NCI-H1930 (cell line): ENCODE measurements at places on chromosomes 7 and 10.
A peak's percentile ranks its signal among the peaks of the same experiment; 100 is the strongest.

GRCh38 chr7:93327006-93327633, 95.0 kb downstream of the VPS50 start:
- DNase-seq = no peak

DNA sequence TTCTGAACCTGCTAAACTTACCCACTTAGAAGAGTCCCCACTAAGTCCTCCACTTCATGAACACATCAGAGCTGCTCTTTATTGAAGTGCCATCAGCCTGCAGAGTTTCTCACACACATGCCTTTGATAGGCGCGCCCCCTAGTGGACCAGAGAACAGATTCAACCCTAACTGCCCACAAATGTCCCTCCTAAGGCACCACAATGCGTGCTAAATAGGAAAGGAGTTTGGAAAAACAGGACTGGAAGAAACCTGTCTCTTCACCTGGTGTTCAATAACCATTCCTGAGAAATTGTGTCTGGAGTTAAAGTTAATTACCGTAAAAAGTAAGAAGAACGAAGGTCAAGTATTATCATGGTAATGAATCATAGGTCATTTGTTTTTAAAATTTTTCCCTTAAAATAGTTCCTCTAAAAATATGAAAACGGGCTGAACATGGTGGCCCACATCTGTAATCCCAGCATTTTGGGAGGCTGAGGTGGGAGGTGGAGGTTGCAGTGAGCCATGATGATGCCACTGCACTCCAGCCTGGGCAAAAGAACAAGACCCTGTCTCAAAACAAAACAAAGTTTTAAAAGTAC, 249.7 kb downstream of the ELMO1 start:
- DNase-seq = peak; percentile 41

DNA sequence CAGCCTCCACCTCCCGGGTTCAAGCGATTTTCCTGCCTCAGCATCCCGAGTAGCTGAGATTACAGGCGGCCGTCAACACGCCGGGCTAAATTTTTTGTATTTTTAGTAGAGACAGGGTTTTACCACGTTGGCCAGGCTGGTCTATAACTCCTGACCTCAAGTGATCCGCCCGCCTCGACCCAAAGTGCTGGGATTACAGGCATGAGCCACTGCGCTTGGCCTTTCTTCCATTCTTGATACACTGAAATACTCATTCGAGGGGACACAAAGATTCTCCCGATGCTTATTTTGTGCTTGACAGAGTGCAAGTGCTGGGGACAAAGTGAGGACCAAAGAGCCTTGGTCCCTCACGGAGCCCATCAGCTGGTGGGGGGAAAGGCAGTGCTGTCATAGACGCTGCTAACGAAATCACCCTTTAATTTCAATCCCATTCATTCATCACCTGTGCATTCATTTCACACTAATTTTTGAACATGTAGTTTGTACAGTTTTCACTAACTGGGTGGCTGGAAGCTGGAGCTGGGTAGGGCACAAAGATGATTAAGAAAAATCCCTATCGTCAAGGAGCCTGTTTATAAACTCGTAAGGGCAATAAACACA, 621 bp upstream of the FAM133B start:
- DNase-seq = no peak

DNA sequence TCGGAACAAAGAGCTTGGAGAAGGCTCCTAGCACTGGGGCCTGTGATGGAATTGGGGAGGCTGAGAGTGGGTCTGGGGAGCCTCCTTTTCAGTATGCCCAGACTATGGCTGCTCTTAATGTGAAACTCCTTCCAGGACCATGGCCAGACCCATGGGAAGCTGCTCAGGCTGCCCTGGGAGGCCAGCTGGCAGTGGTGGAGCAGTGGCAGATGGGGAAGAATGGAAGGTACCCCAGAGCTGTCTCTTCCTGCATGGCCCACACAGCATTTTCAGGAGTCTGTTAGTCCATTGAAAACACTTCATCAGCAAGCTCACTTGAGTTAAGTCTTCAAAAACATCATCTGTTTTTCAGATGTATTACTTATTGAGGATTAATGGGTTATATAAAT, 18.5 kb downstream of the NACAD start:
- DNase-seq = no peak

GRCh38 chr7:129940329-129940728, 12.4 kb downstream of the UBE2H start:
- no peak for DNase-seq

- DNase-seq = no peak
Observed at GRCh38 chr10:86545101-86545500, 23.5 kb upstream of the WAPL start.

DNA sequence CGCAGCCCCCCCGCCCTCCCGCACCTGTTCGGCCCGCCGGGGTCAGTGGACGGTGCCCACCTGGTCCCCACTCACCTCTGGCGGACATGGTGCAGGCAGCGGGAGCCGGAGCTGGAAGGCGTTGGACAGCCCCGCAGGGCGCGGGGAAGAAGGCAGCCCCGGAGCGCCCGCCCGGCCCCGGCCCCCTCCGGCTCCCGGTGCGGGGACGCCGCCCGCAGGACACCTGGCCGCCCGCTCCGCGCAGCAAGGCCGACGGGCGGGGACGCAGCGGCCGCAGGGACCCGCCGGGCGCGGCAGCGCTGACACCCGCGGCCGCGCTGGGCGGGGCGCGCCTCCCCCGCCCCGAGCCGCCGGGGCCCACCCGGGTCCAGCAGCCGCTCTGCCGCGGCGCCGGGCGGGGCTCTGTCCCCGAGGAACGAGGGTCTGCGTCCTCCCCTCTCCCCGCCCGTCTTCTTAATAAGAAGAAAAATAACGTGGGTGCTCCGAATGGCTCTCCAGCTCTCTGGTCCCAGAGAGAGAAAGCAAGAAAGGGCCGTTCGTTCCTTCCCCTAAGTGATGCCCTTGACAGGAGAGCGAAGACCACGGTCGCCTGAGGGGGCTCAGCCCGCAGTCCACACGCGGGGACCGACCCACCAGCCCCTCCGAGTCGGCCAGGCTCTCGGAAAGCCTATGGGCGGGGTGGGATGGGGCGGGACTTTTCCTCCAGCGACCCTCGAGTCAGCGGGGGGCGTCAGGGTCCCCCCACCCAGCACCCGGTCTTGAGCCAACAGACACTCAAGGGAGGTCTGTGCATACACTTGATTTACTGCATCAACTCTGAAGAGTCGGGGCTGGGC, 53.4 kb upstream of the FHIP2A start:
- no peak for DNase-seq

DNA sequence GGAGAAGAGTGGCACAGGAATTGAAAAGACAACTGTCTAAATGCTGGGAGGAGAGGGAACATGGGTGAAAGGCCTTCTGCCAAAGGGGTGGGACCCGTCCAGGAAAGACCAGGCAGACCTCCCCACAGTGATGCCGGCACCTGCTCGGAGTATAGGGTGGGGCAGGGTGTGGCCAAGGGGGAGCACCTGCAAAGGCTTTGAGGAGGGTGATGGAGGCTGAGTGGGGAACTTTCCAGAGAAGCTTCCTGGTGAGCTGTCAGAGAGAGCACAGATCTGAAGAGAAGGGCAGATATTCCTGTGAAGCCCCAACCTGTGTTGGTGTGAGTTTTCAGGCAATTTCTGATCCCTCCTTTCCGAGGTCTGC, 263.4 kb upstream of the GRB10 start:
- no peak for DNase-seq

GRCh38 chr10:69866246-69866687, 64.6 kb downstream of the COL13A1 start:
- DNase-seq = no peak

- DNase-seq = no peak
Observed at GRCh38 chr10:80458638-80459037, 4.5 kb downstream of the TSPAN14 start.

DNA sequence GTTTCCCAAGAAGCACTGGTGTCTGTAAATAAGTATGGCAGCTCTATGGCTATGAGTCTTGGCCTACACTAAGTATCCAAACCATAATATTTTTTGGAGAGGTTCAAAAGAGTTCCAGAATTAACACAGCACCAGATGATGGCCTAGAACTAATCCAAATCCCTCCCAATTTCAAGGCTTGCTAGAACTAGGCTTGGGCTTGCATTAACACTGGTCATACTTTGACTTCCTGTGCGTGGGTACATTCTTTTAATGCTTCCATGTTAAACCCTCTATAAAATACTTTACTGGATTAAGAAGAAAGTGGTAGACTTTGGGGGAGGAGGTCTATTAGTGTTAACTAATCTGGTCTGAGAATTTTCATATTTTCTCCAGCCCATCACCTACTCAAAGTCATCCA, 3.1 kb downstream of the AASS start:
- DNase-seq = no peak

DNA sequence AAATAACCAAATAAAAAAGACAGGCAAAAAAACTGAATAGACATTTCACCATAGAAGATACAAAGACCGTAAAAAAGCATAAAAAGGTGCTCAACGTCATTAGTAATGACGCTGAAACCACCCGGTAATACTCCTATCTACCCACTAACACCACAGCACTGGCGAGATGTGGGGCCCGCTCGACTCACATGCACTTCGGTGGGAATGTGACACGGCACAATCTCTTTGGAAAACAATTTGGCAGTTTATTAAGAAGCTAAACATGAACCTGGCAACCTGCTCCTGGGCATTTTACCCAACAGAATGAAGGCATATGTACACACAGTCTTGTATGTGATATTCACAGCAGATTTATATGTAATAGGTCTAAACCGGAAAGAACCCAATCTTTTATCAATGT, 42.8 kb upstream of the NCAPG2 start:
- DNase-seq = no peak

- no peak for DNase-seq
Observed at GRCh38 chr10:71347587-71348395, 28.7 kb downstream of the SLC29A3 start.

DNA sequence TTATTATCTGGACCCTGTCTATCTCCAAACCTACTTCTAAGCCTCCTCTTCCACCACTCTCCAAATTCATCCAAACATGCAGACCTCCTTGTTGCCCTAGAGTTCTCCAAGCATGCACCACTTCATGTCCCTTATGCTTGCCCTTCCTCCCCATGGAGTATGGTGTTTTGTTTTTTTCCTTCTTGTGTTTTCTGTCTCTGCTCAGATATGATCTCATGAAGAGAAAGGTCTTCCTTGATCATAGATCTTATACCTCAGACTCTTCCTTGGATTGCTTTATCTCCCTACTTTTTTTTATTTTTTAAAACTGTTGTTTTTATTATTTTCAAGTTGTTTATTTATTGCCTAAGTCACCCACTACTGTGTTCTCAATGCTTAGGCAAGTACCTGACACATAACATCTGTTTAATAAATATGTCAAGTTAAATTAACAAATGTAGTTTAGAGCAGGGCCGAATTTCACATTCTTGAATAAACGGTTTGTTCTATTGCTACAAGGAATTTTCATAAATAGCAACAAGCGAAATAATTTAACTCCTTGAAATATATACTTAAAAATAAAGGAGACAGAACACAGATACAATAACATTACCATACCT, 84.5 kb downstream of the HGF start:
- DNase-seq = no peak

- DNase-seq = no peak
Observed at GRCh38 chr7:150909200-150909995, 57.1 kb downstream of the AOC1 start.

DNA sequence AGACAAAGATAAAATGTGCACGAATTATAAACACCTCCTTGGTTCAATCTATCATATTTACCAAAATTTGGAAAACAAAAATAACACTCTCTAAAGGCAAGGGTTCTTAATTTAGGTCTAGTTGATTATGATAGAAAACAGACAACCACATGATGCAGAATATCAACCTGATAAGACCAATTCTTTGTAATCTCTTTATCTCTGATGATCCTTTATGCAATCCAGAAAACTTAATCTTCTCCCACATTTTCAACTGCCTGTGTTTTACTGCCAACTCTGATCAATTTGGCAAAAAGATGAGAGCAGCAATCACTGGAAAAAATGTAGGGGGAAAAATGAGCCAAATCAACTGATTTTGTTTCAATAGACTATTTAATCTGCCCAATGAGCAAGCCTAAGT, 148.5 kb downstream of the LRRN3 start:
- DNase-seq = no peak

- no peak for DNase-seq
Observed at GRCh38 chr7:110544194-110544593, 546.7 kb upstream of the LRRN3 start.

GRCh38 chr7:8211725-8212096, 50.3 kb downstream of the ICA1 start:
- DNase-seq = no peak

- no peak for DNase-seq
Observed at GRCh38 chr7:155426543-155427410, 31.2 kb upstream of the EN2 start.

GRCh38 chr10:82981137-82981723, 1106.2 kb downstream of the NRG3 start:
- DNase-seq = no peak

DNA sequence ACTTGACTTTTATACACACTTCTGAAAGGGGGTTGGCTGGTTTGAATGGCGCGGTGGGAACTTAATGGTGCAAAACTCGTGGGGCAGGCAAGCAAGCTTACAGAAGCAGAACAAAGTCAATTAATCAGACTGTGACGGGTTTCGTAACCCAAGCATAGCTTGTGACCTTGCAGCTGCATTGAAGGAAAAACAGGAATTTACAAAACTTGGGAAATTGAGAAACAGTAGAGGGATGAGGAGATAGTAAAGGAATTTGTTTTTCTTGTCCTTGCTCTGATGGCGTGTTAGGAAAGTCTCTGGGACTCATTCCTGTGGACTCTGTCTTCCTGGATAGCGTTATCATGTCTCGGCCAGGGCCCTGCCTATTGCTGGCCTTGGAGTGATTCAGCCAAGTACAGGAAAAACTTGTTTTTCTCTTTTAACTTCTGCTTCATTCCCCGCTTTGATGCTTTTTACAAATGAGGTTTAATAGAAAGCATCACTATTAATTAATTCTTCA, 220.0 kb upstream of the KCND2 start:
- DNase-seq = no peak
